ENCODE measurements at places on chromosomes 5 and 9.
A peak's percentile ranks its signal among the peaks of the same experiment; 100 is the strongest.

- H3K27me3 ChIP-seq, result no peaks in the 10 kb centered on the region
- peaks cover 17% of the 10 kb centered on the region for H3K4me1 ChIP-seq
- no peak for ATAC-seq
- H3K4me3 ChIP-seq, result peak overlapping the region; percentile 56
Observed at GRCh38 chr5:119439140-119439631, 13.1 kb upstream of the HSD17B4 start.

DNA sequence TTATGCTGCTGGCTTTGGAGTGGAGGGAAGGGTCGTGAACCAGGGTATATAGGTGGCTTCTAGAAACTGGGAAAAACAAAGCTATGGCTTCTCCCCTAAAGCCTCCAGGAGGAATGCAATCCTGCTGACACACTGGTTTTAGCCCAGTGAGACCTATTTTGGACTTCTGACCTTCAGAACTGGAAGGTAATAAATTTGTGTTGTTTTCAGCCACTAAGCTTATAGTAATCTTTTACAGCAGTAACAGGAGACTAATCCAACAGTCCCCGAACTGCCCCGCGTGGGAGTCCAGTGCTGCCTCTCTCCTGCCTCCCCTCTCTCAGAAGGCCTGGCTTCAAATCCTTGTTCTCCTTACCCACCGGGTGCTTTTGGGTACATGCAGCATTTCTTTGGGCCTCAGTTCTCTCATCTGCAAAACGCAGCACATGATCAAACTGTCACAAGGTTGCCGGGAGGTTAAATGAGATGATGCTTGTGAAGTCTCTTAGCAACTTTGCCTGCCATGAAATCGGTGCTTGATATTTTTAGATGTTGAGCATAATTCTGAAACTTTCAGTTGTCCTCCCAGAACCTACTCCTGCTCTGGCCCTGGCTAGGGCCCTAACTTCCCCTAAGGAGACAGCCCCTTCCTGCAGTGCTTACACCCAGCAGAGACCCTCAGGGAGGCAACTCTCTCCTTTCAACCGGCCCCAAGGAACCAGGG is 127.3 kb upstream of the BOD1 start:
- no peaks in the 10 kb centered on the region for H3K36me3 ChIP-seq
- no peak overlapping the region for H3K4me3 ChIP-seq
- ATAC-seq, result no peak

DNA sequence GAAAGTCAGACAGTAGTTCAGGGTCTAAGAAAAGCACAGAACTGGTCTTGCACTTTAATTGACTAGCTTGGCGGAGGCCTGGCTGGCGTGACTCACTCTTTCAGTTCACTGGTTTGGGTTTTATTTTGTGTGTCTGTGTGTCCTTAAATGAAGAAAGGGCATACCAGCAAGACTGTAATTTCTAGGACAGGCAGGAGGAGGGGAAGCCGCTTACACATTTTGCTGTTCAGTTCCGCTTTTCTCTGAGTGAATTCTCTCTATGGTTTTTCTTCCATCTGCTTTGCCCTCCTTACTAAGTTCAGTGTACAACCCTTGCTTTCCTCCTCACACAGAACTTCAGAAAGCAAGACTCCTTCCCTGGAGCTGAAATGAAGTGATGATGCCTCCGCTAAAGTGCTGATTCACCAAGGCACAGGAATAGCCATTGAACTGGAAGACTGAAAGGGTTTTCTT is 150.8 kb downstream of the MEF2C start:
- H3K27ac ChIP-seq, result peak overlapping the region; percentile 97
- peak overlapping the region; percentile 46 for H3K4me3 ChIP-seq
- peaks cover 33% of the 10 kb centered on the region for H3K36me3 ChIP-seq

DNA sequence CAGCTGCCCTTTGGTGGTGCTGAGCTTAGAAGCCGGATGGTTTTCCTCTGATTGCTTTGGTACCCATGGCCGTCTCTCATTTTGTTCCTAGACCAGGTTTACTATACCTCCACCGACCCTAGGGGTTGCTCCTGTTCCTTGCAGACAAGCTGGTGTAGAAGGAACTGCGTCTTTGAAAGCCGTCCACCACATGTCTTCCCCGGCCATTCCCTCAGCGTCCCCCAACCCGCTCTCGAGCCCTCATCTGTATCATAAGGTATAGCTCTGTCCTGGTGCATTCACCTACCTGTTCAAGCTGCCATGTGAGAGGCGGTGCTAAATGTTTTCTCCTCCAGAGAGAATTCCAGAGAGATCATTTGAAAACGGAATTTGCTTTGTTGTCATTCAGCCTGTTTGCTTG is 39.5 kb downstream of the TENT4A start:
- peaks cover 83% of the 10 kb centered on the region for H3K36me3 ChIP-seq
- no peaks in the 10 kb centered on the region for H3K27me3 ChIP-seq
- peaks cover 17% of the 10 kb centered on the region for H3K4me1 ChIP-seq
- no peak overlapping the region for H3K27ac ChIP-seq
